ENCODE measurements at places on chromosomes 16 and 17.

DNA sequence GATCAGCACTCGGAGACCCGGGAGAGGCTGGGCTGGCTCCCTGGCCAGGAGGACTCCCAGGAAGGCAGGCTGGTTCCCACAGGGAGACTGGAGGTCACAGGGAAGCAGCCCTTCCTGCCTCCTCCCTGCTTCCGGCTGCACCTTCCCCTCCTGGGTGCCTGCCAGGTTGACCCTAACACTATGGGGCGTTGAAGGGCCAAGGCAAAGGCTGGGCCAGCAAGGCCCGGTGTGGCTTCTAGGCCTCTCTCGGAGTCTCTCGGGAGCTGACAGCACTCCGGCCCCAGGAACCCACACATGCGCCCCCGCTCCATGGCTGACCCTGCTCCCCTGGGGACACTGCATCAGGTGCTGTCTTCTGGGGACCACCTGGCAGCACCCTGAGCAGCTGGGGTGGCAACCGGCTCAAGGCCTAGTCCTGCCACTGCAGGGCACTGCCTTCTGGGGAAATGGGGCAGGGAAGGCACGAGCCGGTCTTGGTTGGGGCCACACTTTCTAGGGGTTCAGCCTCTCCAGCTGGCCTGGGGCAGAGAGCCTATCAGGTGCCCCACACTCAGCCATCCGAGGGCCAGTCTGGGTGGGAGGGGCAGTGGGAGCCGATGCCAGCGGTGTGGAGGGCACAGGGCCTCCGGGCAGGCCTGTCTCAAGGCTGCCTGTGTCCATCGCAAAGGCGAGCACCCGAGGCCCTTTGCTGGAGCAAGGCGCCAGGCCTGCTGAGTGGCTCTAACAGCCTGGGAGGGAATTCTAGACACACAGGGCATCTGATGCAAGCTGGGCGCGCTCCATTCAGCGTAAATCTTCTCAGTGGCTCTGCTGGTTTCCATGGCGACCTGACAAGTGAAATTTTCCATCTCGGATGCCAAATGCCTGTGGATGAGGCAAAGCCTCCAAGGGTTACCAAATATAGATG, 5.6 kb upstream of the MTSS2 start:
- peak; percentile 73 for ATAC-seq

DNA sequence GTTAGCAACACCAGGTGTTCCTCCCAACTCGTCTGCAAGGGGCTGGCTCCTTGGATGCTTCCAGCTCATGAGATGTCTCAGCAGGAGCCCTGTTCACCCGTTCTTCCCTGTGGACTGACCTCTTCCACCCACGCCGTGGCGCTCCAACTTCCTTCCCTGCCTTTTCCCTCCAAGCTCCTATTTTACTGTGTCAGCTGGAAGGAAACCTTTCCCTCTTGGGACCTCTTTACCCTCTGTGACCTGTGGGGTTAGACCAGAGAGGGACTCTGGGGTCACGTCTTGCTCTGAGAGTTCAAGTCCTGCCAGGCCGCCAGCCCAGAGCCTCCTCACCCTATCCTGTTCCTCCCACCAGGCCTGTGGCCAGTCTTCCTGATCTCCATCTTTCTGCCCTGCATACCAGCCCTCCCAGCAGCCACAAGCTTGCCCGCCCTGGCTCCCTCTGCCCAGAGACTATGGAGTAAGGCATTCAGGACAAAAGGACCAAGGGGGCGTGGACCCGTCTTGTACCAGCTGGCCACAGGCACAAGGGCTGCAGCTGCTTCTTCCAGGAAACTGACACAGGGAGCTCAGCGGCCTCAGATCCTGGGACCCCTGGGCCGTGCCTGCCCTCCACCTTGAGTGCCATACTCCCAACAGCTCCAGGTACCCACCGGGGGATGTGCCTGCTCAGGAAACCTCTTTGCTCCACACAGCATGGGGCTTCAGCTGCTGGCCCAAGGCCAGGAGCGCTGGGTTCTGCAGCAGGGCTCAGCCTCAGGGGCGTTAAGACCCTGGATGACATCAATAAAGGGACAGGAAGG, 3.0 kb downstream of the PAQR4 start:
- no peak for ATAC-seq

- no peak for ATAC-seq
Observed at GRCh38 chr17:58059141-58059540, 24.1 kb upstream of the DYNLL2 start.

GRCh38 chr17:27810902-27811557, 10.7 kb upstream of the NOS2 start:
- ATAC-seq = peak; percentile 98

- peak; percentile 84 for ATAC-seq
Observed at GRCh38 chr16:54174201-54174600, 112.4 kb downstream of the IRX3 start.

Measured in motor neuron (in vitro differentiated cells).